ENCODE measurements at places on chromosomes 3 and 15.
A peak's percentile ranks its signal among the peaks of the same experiment; 100 is the strongest.

DNA sequence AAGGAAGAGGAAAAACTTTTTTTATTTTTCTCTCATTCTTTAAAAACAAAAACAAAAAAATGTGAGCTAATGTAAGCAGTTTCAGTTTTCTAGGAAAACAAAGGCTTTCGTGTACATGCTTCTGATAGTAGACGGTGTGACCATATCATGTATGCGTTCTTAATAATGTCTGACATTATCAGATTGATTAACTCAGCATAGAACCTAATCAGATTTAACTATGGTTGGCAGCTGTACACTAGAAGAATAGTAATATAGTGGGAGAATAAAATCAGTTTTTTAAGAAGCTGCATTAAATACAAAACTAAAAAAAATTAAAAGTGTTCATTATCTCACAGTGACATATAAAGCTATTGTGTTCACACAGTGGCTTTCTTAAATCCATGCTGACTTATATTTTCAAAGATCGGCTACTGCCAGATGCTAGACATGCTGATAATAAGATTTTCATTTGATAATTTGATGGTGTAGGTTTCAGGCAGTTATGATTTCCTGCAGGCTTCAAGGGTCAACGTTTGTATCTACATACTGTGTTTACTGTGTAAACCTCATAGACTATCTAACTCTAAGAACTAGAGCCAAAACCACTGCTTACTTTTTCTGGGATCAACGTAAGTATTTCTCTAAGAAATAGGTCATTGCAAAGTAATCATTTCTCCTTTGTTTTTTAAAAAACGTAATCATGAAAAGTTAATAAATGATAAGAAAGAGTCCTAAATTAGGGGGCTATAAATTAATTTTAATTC lies 74.0 kb downstream of the UBE2E2 start:
- no peak overlapping the region for H3K27ac ChIP-seq
- H3K4me1 ChIP-seq, result no peaks in the 10 kb centered on the region
- no peaks in the 10 kb centered on the region for H3K27me3 ChIP-seq
- DNase-seq, result no peak
- no peak overlapping the region for H3K4me3 ChIP-seq
- peaks cover 4% of the 10 kb centered on the region for H3K36me3 ChIP-seq

DNA sequence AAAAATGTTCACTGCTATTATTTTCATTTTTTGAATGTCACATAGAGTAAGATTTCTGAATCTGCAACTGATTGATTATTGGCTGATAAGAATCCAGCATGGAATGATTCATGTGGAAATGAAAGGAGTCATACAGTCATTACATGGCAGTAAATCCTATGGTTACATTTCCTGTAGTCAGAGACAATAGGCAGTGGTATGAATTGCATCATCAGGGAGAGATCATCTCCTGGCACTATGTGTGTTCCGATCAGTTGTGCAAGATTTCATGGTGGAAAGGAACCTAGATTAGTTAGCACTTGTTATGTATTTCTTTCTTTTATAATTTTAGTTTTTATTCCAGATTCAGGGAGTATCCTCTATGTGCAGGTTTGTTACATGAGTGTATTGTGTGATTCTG lies 38.8 kb downstream of the SLC12A1 start:
- no peak overlapping the region for H3K4me3 ChIP-seq
- DNase-seq, result no peak
- no peaks in the 10 kb centered on the region for H3K36me3 ChIP-seq

DNA sequence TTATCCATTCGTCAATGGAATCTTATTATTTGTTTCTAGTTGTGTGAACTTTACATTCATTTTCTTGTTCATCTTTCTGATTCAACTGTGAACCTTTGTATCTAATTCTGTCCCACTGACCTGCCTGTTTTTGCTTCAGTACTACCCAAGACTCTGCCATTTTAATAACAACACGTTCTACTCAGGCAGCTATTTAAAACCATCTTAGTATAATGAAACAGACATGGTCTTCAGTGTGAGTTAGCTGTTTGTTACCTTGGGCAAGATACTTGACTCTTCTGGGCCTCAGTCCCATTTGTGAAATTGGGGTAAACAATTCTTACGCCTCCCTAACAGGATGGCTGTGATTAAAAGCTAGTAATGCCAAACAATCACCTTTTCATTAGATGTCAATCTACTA lies 1.6 kb downstream of the BTBD1 start:
- no peaks in the 10 kb centered on the region for H3K27me3 ChIP-seq
- no peak for DNase-seq
- no peak overlapping the region for H3K27ac ChIP-seq
- peaks cover 23% of the 10 kb centered on the region for H3K4me1 ChIP-seq
- H3K4me3 ChIP-seq, result peak overlapping the region; percentile 93

GRCh38 chr3:45571969-45572368 lies 22.6 kb upstream of the LIMD1 start:
- no peak for DNase-seq
- H3K27ac ChIP-seq, result no peak overlapping the region
- no peaks in the 10 kb centered on the region for H3K27me3 ChIP-seq
- peaks cover 25% of the 10 kb centered on the region for H3K4me1 ChIP-seq
- H3K36me3 ChIP-seq, result no peaks in the 10 kb centered on the region
- H3K4me3 ChIP-seq, result no peak overlapping the region

DNA sequence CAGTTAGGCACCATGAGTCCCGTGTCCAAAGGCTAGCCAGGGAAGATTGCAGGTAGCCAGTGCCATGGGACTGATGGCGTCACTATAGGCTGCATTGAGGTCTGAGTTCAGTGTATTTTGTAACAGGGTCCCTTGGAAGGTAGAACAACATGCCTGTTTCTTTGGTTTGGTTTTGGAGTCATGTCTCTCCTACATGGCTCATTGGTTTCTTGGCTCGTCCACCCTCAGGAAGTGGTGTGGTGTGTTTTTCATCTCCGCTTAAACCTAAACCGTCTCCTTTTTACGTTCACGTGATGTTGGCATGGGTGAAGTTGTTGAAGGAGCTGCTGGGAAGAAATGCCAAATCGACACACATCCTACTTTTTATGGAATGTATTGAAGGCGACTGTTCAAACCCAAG lies 71.6 kb downstream of the FLNB start:
- no peak overlapping the region for H3K4me3 ChIP-seq
- peaks cover 25% of the 10 kb centered on the region for H3K36me3 ChIP-seq
- no peak for DNase-seq
- H3K4me1 ChIP-seq, result no peaks in the 10 kb centered on the region
- H3K27ac ChIP-seq, result no peak overlapping the region

DNA sequence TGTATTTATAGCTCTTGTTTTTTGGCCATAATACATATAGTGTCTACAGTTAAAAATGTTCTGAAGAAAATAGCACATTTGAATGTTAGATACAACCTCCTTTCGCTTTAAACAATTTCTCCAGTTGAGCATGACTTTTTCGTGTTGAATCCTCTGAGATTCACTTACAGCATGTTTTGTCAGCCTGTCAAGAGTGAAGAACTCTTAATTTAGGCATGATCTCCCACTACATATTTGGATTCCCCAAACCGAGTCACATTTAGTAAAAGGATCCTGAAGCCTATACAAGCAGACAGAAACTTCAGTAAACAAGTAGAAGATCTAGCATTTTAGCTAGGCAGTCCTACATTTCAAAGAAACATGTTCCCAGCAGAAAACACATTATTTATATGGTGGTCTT lies 796.6 kb downstream of the MCTP2 start:
- no peak overlapping the region for H3K4me3 ChIP-seq
- no peak overlapping the region for H3K27ac ChIP-seq
- H3K27me3 ChIP-seq, result no peaks in the 10 kb centered on the region
- no peak for DNase-seq
- H3K4me1 ChIP-seq, result no peaks in the 10 kb centered on the region
